NCI-H1436 (cell line): ENCODE measurements at places on chromosomes 2 and 18.

- DNase-seq: no peak
Measured at GRCh38 chr2:179555691-179556283, 291.2 kb upstream of the SESTD1 start.

DNA sequence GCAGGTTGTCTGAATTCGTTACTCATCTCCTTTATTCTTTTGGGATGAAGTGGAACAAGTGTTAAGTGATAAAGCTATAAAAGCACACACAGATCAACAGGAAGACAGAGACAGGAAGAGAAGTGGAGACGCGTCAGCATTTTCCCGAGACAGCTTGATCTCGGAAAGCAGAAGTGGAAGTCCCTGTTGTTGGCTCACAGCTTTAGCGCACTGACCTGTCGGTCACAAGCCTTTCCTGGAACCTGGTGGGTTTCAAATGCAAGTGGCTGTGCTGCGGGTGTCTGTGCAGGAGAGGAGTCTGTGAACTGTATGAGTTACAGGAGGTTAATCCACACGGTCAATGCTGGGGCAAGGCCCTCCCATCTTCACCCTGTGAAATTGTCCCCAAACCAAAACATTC, 116.6 kb upstream of the PELI1 start:
- DNase-seq: no peak

- no peak for DNase-seq
Measured at GRCh38 chr2:76641506-76641905, 880.7 kb downstream of the LRRTM4 start.

- DNase-seq: no peak
Measured at GRCh38 chr2:176189681-176190641, 1.5 kb downstream of the HOXD1 start.

- DNase-seq: no peak
Measured at GRCh38 chr18:67043276-67043675, 439.4 kb upstream of the CDH19 start.

DNA sequence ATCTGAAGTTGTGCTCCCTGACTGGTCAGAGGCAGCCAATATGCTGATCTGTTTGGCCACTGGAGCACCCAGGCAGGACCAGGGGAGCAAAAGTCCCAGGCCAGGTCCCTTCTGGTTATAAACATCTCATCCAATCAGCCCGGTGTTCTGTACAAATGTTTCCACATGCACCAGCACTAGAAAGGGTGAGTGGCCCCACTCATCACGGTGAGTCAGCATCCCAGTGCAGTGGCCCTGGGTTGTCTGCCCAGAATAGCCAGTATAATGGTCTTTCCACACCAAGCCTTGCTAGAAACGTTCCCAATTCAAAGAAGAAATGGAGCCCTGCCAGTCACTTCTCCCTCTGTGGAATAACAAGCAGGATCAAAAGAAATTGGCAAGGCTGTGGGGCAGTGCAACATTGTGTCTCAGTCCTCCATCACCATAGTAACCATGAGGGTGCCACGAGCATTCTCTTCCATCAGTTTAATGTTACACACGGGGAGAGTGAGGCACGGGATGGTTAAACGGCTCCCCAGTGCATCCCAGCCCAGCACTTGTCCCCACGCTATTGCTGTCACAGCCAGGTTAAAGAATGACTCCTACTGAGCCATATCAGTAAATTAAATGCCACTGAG, 174.9 kb downstream of the SEPTIN10 start:
- no peak for DNase-seq

DNA sequence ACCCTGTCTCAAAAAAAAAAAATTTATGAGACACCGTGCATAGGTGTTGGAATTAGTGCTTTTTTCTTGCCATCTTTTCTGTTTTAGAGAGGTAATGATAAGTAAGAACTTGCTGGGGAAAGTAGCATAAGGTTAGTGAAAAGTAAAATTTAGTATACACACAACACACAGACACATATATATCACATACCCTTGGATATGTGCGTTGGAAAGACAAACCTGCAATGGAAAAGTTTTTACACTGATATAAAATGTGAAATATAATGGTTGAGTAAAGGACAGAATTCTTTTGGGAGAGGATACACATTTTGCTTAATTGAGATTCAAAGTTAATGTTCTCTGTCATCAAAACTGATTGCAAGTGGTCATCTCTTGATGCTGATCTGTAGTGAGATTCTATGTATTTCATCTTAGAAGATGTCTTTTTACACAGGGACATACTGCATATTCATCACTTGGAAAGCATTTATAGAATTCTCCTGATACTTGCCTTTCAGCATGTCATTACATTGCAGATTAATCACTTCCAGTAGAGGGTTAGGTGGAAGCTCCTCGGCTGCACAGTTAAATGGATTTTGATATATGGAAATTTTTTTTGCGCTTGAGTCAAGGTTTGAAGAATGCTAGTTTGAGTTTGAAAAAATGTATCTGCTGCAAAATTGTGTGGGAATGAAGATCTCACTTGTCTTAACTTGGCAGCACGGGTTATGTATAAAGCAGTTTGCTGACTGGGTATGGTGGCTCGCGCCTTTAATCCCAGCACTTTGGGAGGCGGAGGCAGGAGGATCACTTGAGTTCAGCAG, 13.5 kb downstream of the PPP1CB start:
- no peak for DNase-seq

GRCh38 chr18:77119851-77120491, 12.6 kb downstream of the MBP start:
- no peak for DNase-seq

- no peak for DNase-seq
Measured at GRCh38 chr18:42588786-42589185, 526.7 kb downstream of the RIT2 start.
